ENCODE measurements at places on chromosomes 6 and 20. TPM values are rescaled to one million over a fixed set of nuclear protein-coding genes. Genes with fewer than 3 reads are reported as not detected.

- no peaks in the 10 kb centered on the region for H3K4me1 ChIP-seq
- no peaks in the 10 kb centered on the region for H3K27me3 ChIP-seq
- H3K36me3 ChIP-seq = peaks cover 57% of the 10 kb centered on the region
- no peak overlapping the region for H3K27ac ChIP-seq
- DNase-seq = no peak
- H3K4me3 ChIP-seq = no peak overlapping the region
Observed at GRCh38 chr6:166325383-166326042, 16.8 kb downstream of the SFT2D1 start.

DNA sequence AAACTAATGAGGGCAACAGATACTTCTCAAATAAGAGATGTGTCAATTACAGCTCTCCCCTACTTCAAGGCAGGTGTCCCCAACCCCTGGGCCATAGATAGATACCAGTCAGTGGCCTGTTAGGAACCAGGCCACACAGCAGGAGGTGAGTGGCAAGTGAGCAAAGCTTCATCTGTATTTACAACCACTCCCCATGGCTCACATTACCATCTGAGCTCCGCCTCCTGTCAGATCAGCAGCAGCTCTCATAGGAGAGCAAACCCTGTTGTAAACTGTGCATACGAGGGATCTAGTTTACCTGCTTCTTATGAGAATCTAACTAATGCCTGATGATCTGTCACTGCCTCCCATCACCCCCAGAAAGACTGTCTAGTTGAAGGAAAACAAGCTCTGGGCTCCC is 422.1 kb downstream of the GJA1 start:
- H3K4me3 ChIP-seq = no peak overlapping the region
- H3K27ac ChIP-seq = no peak overlapping the region
- no peaks in the 10 kb centered on the region for H3K27me3 ChIP-seq
- no peaks in the 10 kb centered on the region for H3K4me1 ChIP-seq
- H3K36me3 ChIP-seq = no peaks in the 10 kb centered on the region

Gene FOXC1
- 7.2 TPM for total RNA-seq

DNA sequence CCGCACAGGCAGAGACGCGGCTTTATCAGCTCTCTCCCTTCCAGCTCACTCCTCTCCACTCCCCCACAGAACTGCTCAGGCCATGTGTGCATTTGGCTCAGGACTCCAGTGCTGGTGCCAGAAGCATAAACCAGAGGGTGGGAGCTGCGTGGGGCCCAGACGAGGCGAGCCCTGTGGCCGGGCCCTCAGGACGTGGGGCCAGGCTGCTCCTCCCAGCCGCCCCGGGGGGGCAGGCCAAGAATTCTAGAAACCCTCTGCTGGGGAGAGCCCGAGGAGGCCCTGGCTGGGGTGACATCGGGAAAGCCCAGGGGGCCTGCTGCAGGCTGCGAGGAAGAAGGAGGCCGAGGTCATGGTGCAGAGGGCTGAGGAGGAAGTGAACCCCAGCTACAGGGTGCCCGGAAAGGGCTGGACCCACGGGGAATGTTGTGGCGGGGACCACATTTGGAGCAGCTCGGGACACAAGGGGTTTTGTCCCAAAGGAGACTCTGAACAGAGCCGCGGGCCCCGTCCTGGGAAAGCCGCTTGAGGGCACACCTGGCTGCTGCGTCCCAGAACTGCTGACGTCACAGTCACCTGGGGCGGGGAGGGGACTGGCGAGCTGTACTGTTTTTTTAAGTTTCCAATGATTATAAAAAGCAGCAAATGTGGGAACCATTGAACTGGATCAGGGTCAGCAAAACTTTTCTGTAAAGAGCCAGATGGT is 107.1 kb downstream of the BANF2 start:
- no peak for DNase-seq
- no peak overlapping the region for H3K27ac ChIP-seq
- H3K4me3 ChIP-seq = no peak overlapping the region

DNA sequence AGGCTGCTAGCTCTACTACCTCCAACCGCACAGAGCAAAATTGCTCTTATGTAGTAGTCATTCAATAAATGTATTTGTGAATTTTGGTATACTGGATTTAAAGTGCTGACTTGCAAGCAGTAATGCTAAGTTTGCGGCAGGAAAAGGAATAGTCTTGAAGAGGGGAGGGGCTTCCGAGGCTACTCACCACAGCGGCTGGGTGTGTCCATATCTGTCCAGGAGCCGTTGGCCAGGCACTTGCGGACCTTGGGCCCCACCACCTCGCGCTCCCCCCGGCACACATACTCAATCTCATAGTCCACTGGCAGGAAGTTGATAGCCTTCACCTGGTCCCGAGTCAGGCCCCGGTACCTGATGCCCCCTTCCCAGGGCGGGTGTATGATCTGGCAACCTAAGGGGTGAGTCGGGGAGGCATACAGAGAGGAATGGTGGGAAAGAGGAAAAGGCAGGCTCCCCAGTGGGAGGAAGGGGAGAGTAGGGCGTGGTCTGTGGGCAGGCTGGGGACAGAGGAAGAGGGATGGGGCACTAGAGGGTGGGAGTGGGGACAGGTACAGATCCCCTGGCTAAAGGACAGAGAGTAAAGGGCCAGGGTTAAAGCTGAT is 1.7 kb downstream of the GABBR1 start:
- no peaks in the 10 kb centered on the region for H3K36me3 ChIP-seq
- no peak overlapping the region for H3K4me3 ChIP-seq
- H3K4me1 ChIP-seq = no peaks in the 10 kb centered on the region

GRCh38 chr6:26473758-26474438 is 16.1 kb downstream of the BTN2A1 start:
- H3K27ac ChIP-seq = peak overlapping the region; percentile 81
- peak overlapping the region; percentile 60 for H3K4me3 ChIP-seq
- H3K4me1 ChIP-seq = peaks cover 5% of the 10 kb centered on the region
- peak; percentile 76 for DNase-seq
- no peaks in the 10 kb centered on the region for H3K27me3 ChIP-seq

GRCh38 chr6:14224359-14225103 is 107.0 kb downstream of the CD83 start:
- H3K27ac ChIP-seq = no peak overlapping the region
- H3K4me3 ChIP-seq = no peak overlapping the region
- H3K4me1 ChIP-seq = no peaks in the 10 kb centered on the region
- no peaks in the 10 kb centered on the region for H3K27me3 ChIP-seq
- DNase-seq = no peak
- H3K36me3 ChIP-seq = no peaks in the 10 kb centered on the region

- no peak for DNase-seq
- no peak overlapping the region for H3K4me3 ChIP-seq
- H3K27ac ChIP-seq = no peak overlapping the region
- H3K36me3 ChIP-seq = no peaks in the 10 kb centered on the region
- no peaks in the 10 kb centered on the region for H3K27me3 ChIP-seq
- H3K4me1 ChIP-seq = no peaks in the 10 kb centered on the region
Observed at GRCh38 chr6:169368200-169368599, 114.6 kb upstream of the THBS2 start.

DNA sequence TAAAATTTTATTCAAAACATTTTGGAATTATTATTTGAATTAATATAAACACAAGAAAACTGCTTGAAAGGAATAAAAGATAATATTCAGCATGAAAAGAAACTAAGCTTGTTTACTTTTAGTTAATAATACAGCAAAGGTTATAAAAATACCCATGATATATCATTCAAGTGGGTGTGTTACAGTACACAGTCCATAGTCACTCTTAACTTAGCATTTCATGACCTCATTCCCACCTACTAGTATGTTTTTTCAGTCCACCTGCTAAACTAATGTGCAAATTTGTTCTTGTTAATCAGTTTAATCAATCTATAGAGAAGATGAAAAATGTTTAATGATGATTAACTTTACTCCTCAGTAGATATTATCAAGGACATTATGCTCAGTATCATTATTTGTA is 841.4 kb upstream of the EPHA7 start:
- H3K4me3 ChIP-seq = no peak overlapping the region
- no peaks in the 10 kb centered on the region for H3K36me3 ChIP-seq
- no peaks in the 10 kb centered on the region for H3K4me1 ChIP-seq
- no peaks in the 10 kb centered on the region for H3K27me3 ChIP-seq

Gene SLC35D3
- 0.06 TPM for total RNA-seq

Gene PEX3
- 21.6 TPM for total RNA-seq

Gene SPATA25
- 2.1 TPM for total RNA-seq

GRCh38 chr20:25173886-25174308 is 21.6 kb upstream of the ENTPD6 start:
- no peak for DNase-seq
- no peak overlapping the region for H3K4me3 ChIP-seq

GRCh38 chr6:148154668-148155067 is 188.0 kb upstream of the SASH1 start:
- no peak overlapping the region for H3K27ac ChIP-seq
- H3K36me3 ChIP-seq = no peaks in the 10 kb centered on the region
- no peak overlapping the region for H3K4me3 ChIP-seq
- no peak for DNase-seq
- H3K4me1 ChIP-seq = peaks cover 18% of the 10 kb centered on the region

Measured in SJCRH30 (cell line).